ENCODE measurements at places on chromosomes 11 and 22. TPM values are rescaled to one million over a fixed set of nuclear protein-coding genes. Genes with fewer than 3 reads are reported as not detected.

GRCh38 chr11:111851636-111852035 is 19.7 kb downstream of the ALG9 start:
- ATAC-seq: no peak

- no peak for ATAC-seq
Observed at GRCh38 chr11:73221451-73221850, 3.4 kb downstream of the P2RY2 start.

DNA sequence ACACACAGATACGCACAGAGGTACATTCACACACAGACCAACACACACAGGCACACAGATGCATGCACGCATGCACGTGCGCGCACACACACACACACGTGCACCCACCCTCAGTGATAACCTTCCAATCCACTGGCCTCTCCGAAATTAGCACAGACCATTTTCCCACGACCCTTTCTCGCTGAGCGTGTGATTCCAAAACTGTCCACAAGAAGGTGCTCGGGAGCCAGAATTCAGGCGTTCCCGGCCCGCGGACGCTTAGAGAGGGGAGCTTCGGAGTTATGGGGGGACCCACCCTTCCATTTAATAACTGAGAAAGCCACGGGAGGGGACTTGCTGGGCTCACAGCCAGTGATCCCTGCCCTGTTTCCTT is 33.8 kb upstream of the SLC35C1 start:
- peak; percentile 59 for ATAC-seq

- peak; percentile 44 for ATAC-seq
Observed at GRCh38 chr11:126514061-126514693, 158.7 kb downstream of the ST3GAL4 start.

- ATAC-seq: no peak
Observed at GRCh38 chr22:32571761-32572160, 97.2 kb downstream of the FBXO7 start.

The RIMBP3B gene
- 0.77 TPM for total RNA-seq

- ATAC-seq: no peak
Observed at GRCh38 chr22:22604326-22605073, 39.9 kb upstream of the GGTLC2 start.

The OR52A1 gene
- 0.31 TPM for total RNA-seq

DNA sequence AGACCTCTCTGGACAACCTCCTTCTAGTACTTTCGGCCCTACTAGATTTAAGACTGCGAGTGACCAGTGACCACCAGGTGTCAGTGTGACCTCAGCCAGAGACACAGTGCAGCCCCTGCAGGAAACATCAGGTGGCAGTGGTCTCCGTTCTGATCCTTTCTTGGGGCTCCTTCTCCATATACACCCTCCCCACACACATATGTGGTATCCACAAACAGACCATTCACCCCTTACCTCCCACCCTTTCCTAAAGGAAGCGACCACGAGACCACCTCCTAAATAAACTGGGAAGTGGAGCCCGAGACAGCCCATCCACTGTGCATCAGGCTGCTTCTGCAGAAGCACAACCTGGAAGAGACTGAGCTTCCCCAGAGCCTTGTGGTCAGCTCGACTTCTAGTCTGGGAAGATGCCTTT is 38.5 kb upstream of the CYP2D6 start:
- peak; percentile 74 for ATAC-seq

The LYVE1 gene
- total RNA-seq: 1.3 TPM

The CCDC73 gene
- total RNA-seq: 0.23 TPM

The KCNK4 gene
- total RNA-seq: not detected

DNA sequence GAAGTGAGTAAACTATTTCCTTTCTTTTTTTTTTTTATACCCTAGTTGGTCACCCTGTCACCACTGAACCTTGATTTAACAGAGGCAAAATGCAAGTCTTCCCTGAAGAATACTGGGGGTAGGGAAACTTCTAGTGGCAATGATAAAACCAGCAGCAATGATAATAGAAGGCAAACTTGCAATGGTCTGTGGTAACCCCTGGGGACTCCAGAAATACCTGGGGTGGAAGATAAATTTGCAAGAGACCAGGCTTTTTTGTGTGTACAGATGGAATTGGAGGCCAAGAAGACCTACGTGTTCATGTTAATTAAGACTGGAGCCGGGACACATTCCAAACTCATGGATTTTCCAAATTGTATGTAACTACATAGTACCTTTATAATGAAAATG is 11.6 kb downstream of the APOL5 start:
- ATAC-seq: no peak

GRCh38 chr11:107598225-107599139 is 7.5 kb downstream of the ELMOD1 start:
- peak; percentile 78 for ATAC-seq

The CLMP gene
- total RNA-seq: 11.3 TPM

- peak; percentile 37 for ATAC-seq
Observed at GRCh38 chr11:68066742-68067141, 27.9 kb downstream of the TCIRG1 start.
